Fibroblast of lung (primary cell): ENCODE measurements at places on chromosomes 7 and 10.
A peak's percentile ranks its signal among the peaks of the same experiment; 100 is the strongest.

DNA sequence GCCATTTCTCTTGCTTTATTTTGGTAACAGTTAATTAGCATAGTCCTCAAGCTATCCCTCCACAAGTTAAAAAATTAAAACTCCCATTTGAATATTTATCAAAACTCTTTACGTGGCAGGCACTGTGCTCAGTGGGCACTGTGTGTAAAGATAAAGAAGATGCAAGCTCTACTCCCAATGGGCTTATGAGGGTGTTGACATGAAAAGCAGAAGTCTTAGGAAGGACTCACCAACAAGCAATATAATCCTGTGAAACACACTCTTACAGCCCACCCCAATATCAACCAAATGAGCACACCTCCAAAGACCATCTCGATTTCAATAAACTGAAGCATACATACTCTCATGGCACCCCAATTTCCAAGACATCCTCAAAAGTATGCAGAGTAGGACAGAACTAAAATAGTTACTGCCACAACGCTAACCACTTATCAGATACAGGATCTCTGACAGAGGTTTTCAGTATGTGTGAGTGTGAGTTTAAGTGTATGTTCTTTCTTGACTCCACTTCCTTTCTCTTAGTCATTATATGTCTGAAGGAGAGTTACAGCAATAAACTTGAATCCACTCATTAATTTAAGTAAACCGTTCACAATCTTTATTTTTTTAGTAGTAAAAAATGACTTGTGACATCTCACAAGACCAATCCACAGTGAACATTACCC, 120.0 kb downstream of the PDE1C start:
- peak; percentile 26 for DNase-seq

DNA sequence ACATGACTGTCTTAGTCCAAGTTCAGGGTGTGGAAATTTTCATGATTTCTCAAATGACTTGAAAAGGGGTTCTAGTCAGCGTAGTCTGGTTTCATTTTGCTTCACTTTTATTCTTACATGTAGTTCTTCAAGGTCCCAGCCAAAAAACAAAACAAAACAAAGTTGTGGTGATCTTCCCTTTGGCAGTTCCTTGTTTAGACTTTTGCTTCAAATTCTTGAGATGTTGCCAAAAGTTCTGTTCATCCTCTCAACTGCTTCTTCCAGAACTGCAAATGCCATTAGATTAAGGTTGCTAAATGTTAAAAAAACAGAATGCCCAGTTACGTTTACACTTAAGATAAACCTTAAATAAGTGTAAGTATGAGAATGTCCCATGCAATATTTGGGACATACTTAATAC, 370.8 kb upstream of the LRRTM3 start:
- DNase-seq: no peak

- no peak for DNase-seq
Measured at GRCh38 chr7:92150450-92151017, 16.3 kb upstream of the CYP51A1 start.

- DNase-seq: no peak
Measured at GRCh38 chr10:93224005-93224779, 150.5 kb downstream of the CYP26A1 start.

DNA sequence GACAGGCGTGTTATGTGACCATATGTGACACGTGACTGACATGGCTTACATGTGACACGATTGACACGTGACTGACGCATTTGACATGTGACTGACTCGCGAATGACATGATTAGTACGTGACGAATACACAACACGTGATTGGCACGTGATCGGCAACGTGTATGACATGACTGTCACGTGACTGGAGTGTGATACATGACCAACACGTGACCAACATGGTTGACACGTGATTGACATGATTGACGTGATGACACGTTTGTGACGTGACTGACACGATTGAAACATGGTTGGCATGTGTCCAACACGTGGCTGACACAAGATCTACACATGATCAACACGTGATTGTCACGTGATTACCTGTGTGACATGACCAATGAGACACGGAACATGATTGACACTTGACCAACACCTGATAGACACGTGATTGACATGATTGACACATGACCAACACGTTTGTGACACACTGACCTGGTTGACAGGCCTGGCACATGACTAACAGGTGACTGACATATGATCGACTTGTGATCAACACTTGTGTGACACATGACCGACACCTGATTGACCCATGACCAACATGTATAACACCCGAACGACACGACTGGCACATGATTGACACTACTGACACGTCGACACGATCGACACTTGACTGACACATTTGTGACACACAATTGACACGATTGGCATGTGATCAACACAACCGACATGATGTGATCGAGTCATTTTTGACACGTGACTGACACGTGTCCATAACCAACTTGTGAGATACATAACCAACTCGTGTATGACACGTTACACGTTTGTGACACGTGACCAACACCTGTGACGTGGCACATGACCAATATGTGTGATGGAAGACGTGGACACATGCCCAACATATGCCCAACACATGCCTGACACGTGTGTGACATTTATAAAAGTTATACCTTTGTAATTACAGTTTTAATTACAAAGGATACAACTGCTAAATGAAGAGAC, 21.1 kb downstream of the CRPPA start:
- no peak for DNase-seq

DNA sequence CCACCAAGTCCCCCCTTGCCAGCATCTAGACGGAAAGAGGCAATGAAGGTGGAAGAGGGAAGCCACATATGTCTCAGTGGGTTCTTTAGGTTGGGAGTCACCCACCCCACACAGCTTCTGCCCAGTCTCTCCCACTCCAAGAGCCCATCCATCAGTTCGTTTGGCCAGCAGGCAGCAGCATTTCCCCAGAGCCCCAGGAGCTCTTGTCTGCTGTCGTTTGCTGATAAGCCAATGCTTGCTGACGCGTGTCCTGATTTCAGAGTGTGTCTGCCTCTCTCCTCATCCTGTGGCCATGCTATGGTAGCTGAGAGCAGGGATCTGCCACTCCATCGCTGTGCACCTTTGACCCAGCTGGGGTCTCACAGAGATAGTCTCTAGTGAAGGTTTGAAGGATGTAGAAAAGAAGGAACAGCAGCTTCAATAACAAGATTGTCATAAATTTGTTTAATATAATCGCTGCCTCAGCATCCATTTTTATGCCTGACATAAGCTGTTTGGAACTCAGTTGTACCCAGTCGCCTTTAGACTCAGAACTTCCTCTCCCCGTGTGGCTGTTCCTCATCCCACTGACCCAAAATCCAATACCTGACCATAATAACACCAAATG, 39.4 kb upstream of the GDF10 start:
- DNase-seq: no peak

DNA sequence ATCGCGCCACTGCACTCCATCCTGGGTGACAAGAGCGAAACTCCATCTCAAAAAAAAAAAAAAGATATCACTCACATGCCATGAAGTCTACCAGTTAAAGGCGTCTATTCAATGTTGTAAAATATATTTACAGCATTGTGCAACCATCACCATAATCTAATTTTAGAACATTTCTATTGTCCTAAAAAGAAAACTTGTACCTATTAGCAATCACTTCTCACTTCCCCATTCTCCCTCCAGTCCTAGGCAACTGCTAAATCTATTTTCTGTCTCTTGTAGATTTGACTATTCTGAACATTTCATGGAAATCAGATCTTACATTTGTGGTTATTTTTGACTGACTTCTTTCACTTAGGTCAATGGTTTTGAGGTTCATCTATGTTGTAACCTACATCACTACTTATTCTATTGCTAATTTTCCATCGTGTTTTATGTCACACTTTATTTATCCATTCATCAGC, 25.2 kb upstream of the OTUD1 start:
- DNase-seq: no peak

DNA sequence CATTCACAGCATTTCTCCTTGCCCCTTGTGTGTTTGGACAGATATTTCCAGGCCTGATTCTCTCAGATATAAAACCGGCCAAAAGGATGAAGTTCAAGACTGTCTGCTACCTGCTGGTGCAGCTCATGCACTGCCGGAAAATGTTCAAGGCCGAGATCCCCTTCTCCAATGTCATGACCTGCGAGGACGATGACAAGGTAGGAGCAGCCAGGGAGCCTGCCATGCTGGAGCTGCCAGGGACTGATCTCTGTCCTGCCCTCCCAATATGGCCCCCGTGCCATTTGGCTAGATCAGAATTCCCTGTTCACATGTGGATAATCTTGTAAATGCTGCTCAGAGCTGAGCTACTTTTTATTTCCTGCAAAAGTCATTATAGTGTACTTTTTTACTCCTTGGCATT, 87.8 kb downstream of the ADCY1 start:
- DNase-seq: no peak

DNA sequence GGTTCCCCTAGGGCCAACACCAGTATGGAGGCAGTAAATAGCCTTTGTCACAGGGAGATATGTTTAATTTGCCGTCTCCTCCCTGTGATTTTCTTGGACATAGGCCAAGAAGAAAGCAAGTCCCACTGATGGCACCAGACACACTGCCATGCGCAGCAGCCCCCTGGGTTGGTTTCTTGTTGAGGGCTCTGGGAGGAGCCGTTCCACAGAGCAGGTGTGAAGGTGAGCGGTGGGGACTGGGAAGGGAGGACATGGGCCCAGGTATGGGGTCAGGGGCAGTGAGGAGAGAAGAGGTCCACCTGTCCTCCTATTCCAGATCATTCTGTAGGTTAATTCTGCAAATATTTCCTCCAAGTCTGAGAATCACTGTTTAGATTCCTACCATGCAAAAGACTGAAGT, 376.1 kb downstream of the PLXNA4 start:
- DNase-seq: no peak

GRCh38 chr7:137204246-137204645, 139.3 kb downstream of the PTN start:
- no peak for DNase-seq

DNA sequence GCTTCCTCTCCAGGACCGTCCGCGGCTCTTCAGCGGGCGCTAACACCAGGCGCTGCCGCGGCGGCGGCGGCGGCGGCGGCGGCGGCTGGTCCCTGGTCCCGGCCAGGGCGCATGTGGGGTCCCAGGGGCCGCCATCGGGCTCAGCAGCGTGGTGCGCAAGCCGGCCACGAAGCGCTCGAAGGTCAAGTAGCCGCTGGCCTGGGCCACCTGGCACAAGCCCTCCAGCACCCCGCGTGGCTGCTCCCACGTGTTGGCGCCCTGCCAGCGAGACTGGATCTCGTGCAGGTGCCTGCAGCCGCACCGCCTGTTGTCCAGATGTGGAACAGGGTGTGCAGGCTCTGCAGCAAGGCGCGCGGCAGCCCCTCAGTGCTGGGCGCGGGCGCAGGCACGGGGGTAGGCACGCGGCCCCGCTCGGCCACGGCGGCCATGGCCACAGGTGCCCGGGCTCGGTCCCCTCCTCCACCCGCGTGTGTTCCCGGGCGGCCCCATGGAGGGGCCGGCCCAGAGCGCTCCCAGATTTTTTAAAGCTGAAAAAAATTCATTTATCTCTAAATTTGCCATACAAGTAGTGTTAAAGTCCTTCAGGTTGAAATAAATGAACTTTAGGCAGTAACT, 884.2 kb upstream of the ZNF722 start:
- no peak for DNase-seq

DNA sequence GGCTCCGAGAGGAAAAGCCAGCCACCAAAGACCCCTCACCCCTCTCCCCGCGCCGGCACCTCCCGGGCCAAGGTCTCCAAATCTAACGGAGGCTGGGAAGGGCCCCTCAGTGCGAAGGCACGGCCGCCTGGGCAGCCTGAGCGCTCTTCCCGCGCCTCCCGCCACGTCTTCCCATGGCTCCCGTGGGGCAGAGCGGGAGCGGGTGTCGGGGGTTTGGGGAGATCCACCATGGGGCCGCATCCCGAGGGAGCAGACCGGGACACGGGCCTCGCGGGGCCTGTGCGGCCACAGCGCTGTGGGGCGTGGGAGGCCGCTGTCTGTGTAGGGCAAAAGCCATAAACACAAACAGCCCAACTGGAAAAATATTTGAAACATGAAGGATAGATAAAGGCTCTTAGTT, 22.4 kb downstream of the GPER1 start:
- DNase-seq: no peak

- DNase-seq: no peak
Measured at GRCh38 chr10:6058682-6059475, 3.3 kb downstream of the IL2RA start.

DNA sequence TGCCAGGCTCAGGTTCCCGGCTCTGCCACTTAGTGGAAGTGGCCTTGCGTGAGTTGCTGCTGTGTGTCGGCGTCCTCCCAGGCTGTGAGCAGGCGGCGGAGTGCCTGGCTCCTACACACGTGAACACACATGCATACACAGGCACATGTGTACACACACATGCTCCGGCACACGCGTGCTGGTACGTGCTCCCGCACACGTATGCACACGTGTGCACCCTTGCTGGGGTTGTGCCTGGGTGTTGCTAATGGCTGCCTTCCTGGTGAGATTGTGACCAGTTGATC, 107.6 kb downstream of the INPP5A start:
- no peak for DNase-seq

- no peak for DNase-seq
Measured at GRCh38 chr10:130013335-130014262, 49.5 kb upstream of the EBF3 start.

DNA sequence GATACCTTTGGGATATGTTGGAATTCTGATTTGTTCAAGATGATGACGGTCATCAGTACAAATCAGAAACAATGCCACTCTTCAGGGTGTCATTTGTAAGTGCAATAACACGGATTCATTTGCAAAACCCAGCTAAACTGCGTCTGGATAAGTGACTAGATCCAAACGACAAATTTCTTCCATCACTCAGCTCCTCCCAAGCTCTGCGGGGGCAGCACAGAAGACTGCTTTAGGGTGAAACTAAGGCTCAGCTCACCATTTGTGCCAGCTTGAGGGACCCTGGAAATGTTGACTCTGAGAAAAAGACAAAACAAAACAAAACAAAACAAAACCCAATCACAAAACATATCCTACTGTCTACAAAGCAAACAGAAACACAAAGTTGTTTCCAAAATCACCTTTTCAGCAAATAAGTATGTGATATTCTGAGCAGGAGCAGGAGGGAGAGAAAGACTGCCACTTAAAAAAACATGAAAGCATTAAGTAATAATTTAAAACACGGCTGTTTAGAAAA, 8.0 kb downstream of the EVX1 start:
- DNase-seq: no peak

DNA sequence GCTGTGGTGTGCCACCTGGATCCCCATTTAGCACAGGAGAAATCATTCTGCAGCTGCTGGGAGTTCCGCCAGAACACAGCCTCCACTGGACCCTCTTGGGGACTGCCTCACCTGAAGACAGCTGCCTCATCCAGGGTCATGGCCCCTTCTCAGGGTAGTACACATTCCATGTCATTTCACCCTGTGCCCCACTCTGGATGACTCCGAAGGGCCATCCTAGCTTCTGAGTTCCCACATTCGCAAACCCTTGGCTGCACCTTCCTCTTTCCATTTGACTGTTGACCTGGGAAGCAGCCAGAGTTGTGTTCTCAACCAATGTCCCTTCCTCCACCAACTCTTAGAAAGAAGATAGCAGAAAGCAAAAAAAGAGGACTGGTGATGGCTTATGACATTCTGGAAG, 125.6 kb upstream of the TBX20 start:
- DNase-seq: no peak

- no peak for DNase-seq
Measured at GRCh38 chr10:71529207-71529827, 132.6 kb downstream of the CDH23 start.
